ENCODE measurements at places on chromosomes 1 and 21. TPM values are rescaled to one million over a fixed set of nuclear protein-coding genes. Genes with fewer than 3 reads are reported as not detected.

NBPF9 gene
- 35.4 TPM for total RNA-seq

SLC6A9 gene
- 29.9 TPM for total RNA-seq

HAO2 gene
- total RNA-seq: not detected

TCEA3 gene
- total RNA-seq: 33.3 TPM

DNA sequence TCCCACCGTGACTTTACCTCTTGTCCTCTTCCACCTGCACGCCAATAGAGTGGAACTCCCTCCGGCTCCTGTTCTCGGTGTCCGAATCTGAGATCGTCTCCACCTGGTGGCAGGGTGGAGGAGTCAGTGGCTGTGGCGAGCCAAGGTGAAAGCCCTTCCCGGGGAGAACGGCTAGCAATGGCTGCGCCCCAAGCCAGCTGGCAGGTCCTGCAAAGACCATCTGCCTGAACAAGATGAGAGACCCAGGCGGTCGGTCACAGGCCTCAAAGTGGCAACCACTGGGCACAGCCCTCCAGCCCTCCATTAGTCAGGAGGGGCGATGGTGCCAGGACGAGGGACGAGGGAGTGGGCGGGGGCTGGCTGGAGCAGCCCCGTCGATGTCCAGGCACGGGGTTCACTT, 25.4 kb upstream of the SMIM12 start:
- no peak for DNase-seq

GRCh38 chr1:18511874-18512150, 31.1 kb downstream of the KLHDC7A start:
- no peak for DNase-seq

GRCh38 chr1:30419831-30420230, 303.6 kb downstream of the MATN1 start:
- no peak for DNase-seq

- peak; percentile 24 for DNase-seq
Measured at GRCh38 chr21:26120828-26121227, 49.7 kb downstream of the APP start.

GRCh38 chr1:32636914-32637645, 13.3 kb downstream of the ZBTB8OS start:
- no peak for DNase-seq
